PC-9 (cell line): ENCODE measurements at places on chromosomes 7 and 10.
A peak's percentile ranks its signal among the peaks of the same experiment; 100 is the strongest.

- no peaks in the 10 kb centered on the region for H3K36me3 ChIP-seq
- H3K27ac ChIP-seq, result no peak overlapping the region
- no peak overlapping the region for H3K4me3 ChIP-seq
- no peaks in the 10 kb centered on the region for H3K4me1 ChIP-seq
- no peak for DNase-seq
- H3K27me3 ChIP-seq, result no peaks in the 10 kb centered on the region
Observed at GRCh38 chr10:64408391-64409183, 887.4 kb downstream of the REEP3 start.

GRCh38 chr10:19411119-19411518, 362.5 kb downstream of the MALRD1 start:
- no peak overlapping the region for H3K4me3 ChIP-seq
- no peaks in the 10 kb centered on the region for H3K27me3 ChIP-seq
- no peaks in the 10 kb centered on the region for H3K36me3 ChIP-seq
- H3K27ac ChIP-seq, result no peak overlapping the region
- no peak for DNase-seq

DNA sequence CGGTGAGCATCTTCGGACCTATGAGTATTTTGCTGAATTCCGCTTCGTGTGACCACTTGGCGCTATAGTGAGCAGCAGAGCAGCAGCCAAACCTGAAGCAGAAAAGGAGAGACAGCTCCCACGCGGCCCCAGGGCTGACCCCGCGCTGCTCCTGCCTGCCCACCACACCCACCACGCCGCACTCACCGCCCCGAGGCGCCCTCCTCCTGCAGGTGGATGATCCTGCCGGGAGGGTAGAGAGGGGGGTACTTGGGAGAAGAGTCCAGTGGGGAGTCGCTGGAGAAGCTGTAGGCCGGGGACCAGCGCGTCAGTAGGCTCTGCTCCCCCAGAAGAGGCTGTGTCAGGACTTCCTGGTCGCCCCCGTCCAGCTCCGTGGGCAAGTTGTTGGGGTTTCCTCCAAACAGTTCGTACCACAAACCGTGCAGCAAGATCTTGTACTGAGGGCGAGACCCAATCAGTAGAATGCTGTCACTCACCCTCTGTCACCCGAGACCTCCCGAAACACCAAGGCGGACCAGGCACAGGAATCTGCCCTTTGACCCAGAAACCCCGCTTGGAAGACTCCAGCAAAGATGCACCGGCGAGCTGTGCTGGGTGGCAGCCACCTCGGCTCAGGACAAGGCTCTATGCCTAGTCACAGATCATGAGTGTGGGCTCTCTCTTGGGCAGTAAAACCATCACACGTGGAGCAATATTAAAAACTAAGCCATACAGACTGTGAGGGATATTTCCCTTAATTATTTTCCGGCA, 37.6 kb downstream of the DAGLB start:
- H3K27ac ChIP-seq, result no peak overlapping the region
- H3K27me3 ChIP-seq, result no peaks in the 10 kb centered on the region
- no peak overlapping the region for H3K4me3 ChIP-seq

GRCh38 chr7:116497708-116498107, 1.8 kb upstream of the CAV2 start:
- no peak overlapping the region for H3K27ac ChIP-seq
- H3K4me3 ChIP-seq, result no peak overlapping the region
- peaks cover 5% of the 10 kb centered on the region; the same call in 1 of the 2 replicates for H3K36me3 ChIP-seq
- H3K27me3 ChIP-seq, result no peaks in the 10 kb centered on the region
- no peak for DNase-seq

- H3K27ac ChIP-seq, result no peak overlapping the region
- DNase-seq, result peak; percentile 59
- peaks cover 14% of the 10 kb centered on the region; the same call in 1 of the 2 replicates for H3K4me1 ChIP-seq
- peak overlapping the region; percentile 90; the same call in 1 of the 2 replicates for H3K4me3 ChIP-seq
Observed at GRCh38 chr10:6201516-6201975, 1.2 kb upstream of the PFKFB3 start.
